ENCODE measurements at places on chromosomes 5 and 9. TPM values are rescaled to one million over a fixed set of nuclear protein-coding genes. Genes with fewer than 3 reads are reported as not detected.

The CNTRL gene
- 4.1 TPM for polyA plus RNA-seq

The CD180 gene
- not detected for polyA plus RNA-seq

The CTXN3 gene
- not detected for polyA plus RNA-seq

The HBEGF gene
- polyA plus RNA-seq = 2.1 TPM

The PCDHA1 gene
- polyA plus RNA-seq = 0.52 TPM

The BHMT2 gene
- polyA plus RNA-seq = 0.11 TPM

The GRHPR gene
- 201 TPM for polyA plus RNA-seq

The MAP1B gene
- polyA plus RNA-seq = 70.4 TPM

The PFN3 gene
- not detected for polyA plus RNA-seq

The OR1Q1 gene
- not detected for polyA plus RNA-seq

The FGF10 gene
- 0.09 TPM for polyA plus RNA-seq

The RXRA gene
- polyA plus RNA-seq = 9.8 TPM

The ECSCR gene
- 4.9 TPM for polyA plus RNA-seq

The UHRF2 gene
- polyA plus RNA-seq = 32.5 TPM

The UBAP2 gene
- polyA plus RNA-seq = 88.2 TPM

The FEM1C gene
- polyA plus RNA-seq = 4.4 TPM

The RECK gene
- polyA plus RNA-seq = 5.4 TPM

The NTRK2 gene
- polyA plus RNA-seq = 0.03 TPM

The AGXT2 gene
- polyA plus RNA-seq = not detected

The BAAT gene
- 0.09 TPM for polyA plus RNA-seq

The DMRT3 gene
- polyA plus RNA-seq = not detected

The PCDHGB1 gene
- polyA plus RNA-seq = 1.3 TPM

The DTWD2 gene
- 5.4 TPM for polyA plus RNA-seq

The SHROOM1 gene
- polyA plus RNA-seq = 11.8 TPM

The SLC6A18 gene
- not detected for polyA plus RNA-seq

The TOR4A gene
- polyA plus RNA-seq = 11.4 TPM

The WDR38 gene
- not detected for polyA plus RNA-seq

The BARHL1 gene
- polyA plus RNA-seq = not detected

The SPATA6L gene
- 1.6 TPM for polyA plus RNA-seq

The SLCO6A1 gene
- polyA plus RNA-seq = not detected

The TYRP1 gene
- polyA plus RNA-seq = 0.15 TPM

The ELAVL2 gene
- polyA plus RNA-seq = 2.4 TPM

The SPINK7 gene
- polyA plus RNA-seq = not detected

The STXBP1 gene
- 19.4 TPM for polyA plus RNA-seq

The RNF224 gene
- polyA plus RNA-seq = 0.25 TPM

The ERAP2 gene
- polyA plus RNA-seq = 0.03 TPM

The FBP2 gene
- polyA plus RNA-seq = not detected

The FOXD4L3 gene
- polyA plus RNA-seq = not detected

The ANKRD31 gene
- polyA plus RNA-seq = 0.02 TPM

The FOXD4 gene
- polyA plus RNA-seq = 0.08 TPM

The OMD gene
- polyA plus RNA-seq = not detected

The EQTN gene
- polyA plus RNA-seq = 0.23 TPM

The DNM1 gene
- polyA plus RNA-seq = 34.3 TPM

The PAEP gene
- polyA plus RNA-seq = 0.19 TPM

The RPL37 gene
- 467 TPM for polyA plus RNA-seq

The SLC28A3 gene
- 0.02 TPM for polyA plus RNA-seq

The CDH6 gene
- 1.6 TPM for polyA plus RNA-seq

The IL4 gene
- polyA plus RNA-seq = not detected

The PHF24 gene
- polyA plus RNA-seq = 0.29 TPM

The GABRB2 gene
- 0.25 TPM for polyA plus RNA-seq

The SV2C gene
- 0.05 TPM for polyA plus RNA-seq

The DNAI1 gene
- 0.54 TPM for polyA plus RNA-seq

The GNA14 gene
- polyA plus RNA-seq = 6.3 TPM

The ARL14EPL gene
- polyA plus RNA-seq = not detected

The GARIN3 gene
- not detected for polyA plus RNA-seq
